ENCODE measurements at places on chromosomes 3 and 15. TPM values are rescaled to one million over a fixed set of nuclear protein-coding genes. Genes with fewer than 3 reads are reported as not detected.

DNA sequence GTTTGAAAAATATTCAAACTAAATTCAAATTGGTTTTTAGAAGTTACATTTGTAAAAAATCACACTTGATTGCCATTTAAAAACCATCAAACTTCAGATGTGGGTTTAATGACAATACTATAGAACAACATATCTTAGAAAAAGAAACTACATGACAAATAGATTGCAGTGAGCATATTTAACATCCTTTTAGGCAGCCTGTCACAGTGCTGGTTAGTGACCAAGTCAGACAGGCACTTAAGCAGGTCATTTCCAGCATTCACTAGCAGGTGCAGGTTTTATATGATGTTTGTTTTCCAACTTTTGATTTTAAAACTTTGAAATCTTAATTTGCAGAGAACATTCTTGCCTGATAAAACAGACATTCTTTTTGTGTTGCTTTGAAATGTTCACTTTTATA is 115.7 kb downstream of the MBNL1 start:
- no peak for DNase-seq

GRCh38 chr15:70266412-70267121 is 168.8 kb upstream of the TLE3 start:
- DNase-seq = peak; percentile 78

GRCh38 chr3:23518441-23518840 is 287.3 kb upstream of the UBE2E1 start:
- no peak for DNase-seq

DNA sequence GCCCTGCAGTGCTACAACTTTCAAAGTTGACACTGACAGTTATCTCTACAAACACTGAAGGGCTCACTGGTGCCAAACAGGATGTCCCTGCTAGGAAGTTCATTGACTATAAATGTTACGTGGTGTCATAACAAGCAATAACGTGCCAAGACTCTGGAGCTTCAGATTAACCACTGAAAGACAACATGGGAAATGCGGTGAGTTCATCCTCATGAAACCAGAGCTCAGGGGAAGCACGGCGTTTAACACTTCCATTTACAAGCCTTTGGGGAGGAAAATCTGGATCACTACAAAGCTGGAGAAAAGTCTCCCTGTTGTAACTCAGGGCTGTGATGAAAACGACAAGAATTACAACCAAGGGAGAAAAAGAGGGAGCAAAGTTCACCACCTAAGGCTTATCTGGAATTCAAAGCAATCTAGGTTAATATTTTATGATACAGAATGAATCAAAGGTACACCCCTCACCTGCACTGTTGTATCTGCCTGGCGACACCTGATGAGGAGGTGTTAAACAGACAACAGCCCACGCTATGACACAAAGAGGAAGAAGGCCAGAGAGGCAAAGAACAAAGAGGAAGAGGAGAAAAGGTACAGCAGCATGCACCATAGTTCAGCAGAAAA is 27.0 kb downstream of the SHQ1 start:
- peak; percentile 80 for DNase-seq

DNA sequence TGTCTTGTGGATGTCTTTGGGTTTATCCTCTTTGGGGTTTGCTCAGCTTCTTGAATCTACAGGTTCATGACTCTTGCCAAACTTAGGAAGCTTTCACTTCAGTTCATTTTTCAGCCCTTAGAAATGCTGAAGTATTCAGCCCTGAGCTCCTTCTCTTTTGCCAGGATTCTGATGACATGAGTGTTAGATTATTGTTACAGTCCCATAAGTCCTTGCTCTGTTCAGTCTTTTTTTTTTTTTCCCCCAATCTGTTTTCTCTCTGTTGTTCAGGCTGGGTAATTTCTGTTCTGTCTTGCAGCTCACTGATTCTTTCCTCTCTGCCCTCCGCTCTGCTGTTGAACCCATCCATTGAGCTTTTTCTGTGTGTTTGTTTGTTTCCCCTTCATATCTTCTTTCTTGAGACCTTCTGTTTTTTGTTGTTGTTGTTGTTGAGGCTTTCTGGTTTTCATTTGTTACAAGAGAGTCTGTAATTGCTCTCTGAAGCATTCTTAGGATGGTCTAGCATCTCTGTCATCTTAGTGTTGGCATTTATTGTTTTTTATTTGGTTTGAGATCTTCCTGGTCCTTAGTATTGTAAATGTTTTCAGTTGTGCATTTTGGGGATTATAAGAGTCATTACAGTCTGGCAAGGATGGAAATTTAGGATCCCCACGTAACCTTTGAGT is 18.4 kb downstream of the LRCH3 start:
- peak; percentile 34 for DNase-seq

DNA sequence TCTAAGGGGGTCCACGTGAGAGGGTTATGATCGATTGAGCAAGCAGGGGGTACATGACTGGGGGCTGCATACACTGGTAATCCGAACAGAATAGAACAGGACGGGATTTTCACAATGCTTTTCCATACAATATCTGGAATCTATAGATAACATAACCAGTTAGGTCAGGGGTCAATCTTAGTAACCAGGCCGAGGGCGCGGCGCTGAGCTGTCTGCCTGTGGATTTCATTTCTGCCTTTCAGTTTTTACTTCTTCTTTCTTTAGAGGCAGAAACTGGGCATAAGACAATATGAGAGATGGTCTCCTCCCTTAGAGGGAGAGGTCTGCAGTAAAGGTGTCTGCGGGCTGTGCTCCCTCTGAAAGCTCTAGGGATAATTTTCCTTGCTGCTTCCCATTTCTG is 261.3 kb downstream of the XXYLT1 start:
- no peak for DNase-seq

GRCh38 chr3:100730524-100730923 is 21.2 kb downstream of the TFG start:
- no peak for DNase-seq

DNA sequence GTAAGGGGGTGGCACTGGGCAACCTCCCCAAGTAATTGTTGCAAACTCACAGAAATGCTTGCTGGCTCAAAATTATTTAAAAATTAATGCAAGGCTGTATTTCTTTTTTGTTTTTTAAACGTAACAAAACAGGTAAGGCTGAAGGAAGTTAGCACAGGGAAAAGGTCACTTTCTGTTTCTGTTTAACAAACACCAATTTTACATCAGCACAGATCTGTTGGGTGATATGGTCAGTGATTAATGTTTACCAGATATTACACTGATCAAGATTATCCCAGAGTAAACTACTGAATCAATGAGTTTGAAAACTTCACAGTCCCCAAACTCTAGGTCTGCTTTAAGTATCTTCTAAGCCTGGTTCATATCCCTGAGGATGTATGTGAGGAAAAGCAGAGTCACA is 558.0 kb downstream of the FOXP1 start:
- no peak for DNase-seq

DNA sequence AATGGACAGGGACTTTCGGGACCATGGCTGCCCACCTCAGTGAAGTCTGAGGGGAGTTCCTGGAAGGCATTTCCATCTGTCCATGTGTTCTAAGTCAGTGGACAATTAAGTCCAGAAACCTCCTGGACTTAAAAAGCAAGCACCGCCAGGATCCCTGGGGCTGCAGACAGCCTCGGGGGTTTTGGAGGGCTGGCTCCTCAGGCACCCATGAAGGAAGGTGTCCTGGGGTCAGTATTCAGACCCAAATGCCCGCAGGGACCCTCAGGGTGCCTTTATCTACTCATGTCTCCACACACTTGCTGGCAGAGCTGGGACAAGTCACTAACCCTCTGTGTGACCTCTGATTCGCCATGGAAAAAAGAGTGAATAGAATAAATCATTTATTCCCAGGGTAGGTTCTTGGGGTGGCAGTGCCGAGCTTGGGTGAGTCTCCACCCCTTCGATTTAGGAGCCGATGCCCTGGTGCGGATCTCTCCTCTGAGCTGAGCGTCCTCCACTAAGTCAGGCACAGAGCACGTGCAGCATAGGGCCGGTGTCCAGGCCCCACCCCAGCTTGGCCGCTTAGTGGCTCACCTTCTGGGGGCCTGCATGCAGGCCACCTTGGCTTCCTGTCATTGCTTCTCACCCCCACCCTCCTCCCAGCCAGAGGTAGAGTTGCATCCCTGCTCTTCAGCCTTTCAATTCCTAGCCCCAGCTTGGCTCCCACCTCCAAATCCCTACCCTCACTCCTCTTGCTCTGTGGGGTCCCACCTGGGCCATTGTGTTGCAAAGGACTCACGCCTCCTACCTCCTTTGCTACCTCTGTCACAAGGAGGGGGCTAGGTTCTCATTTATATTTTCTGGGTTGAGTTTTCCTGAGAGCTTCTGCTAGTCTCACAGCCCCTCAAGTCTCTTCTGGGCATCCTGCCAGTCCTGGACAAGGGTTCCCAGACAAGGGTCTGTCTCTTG is 19.9 kb downstream of the SLC6A6 start:
- no peak for DNase-seq

DNA sequence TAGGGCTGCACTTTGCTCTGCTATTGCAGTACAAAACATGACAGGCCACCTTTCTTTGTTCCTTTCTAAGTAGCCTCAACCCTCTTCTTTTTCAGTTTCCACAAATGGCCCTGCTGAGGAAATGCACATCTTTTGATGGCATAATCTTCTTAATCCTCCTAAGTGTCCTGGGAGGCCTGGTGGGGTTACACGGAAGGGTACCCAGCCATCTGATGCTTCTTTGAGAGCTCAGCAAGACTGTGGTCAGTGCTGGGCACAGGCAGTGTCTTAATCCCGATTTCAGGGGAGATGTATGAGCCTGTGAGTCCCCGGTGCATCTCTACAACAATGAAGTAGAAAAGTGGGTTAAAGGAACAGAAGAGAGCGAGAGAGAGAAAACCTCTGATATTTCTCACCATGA is 404.8 kb downstream of the GRM7 start:
- no peak for DNase-seq

- DNase-seq = no peak
Observed at GRCh38 chr15:51312166-51313073, 26.0 kb downstream of the CYP19A1 start.

- DNase-seq = no peak
Observed at GRCh38 chr3:1207904-1208303, 115.1 kb downstream of the CNTN6 start.

GRCh38 chr15:52349052-52349700 is 53.6 kb upstream of the MYO5C start:
- DNase-seq = peak; percentile 33

DNA sequence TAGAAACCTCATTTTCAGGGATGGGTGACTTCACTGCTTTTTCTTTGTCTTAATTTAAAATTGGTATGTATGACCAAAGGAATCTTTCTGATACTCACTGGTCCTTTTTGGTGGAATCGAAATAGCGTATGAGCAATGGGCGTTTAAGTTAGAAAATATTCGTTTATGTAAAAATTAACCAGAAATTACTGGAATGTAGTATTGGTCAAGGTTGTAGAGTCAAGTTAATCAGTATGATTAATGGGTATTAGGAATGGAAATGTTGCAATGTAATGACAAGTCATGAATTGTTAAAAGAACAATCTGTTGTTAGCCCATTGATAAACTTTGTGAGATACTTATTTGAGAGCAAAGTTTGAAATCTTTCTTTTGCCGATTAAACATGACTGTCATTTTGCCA is 36.9 kb downstream of the AKAP13 start:
- no peak for DNase-seq

GRCh38 chr15:43440721-43441281 is 52.2 kb downstream of the TP53BP1 start:
- peak; percentile 97 for DNase-seq

- DNase-seq = no peak
Observed at GRCh38 chr15:31019986-31020385, 28.6 kb upstream of the MTMR10 start.

The USP8 gene
- 47.9 TPM for total RNA-seq

The ZCWPW2 gene
- 1.4 TPM for total RNA-seq

The TCF12 gene
- total RNA-seq = 111 TPM

The TUSC7 gene
- total RNA-seq = not detected

The BNC1 gene
- 13.8 TPM for total RNA-seq

All from LHCN-M2 (cell line).